ENCODE measurements at places on chromosomes 2 and 18.

GRCh38 chr2:235511187-235511661 lies 17.4 kb downstream of the AGAP1 start:
- peak; percentile 90 for DNase-seq

DNA sequence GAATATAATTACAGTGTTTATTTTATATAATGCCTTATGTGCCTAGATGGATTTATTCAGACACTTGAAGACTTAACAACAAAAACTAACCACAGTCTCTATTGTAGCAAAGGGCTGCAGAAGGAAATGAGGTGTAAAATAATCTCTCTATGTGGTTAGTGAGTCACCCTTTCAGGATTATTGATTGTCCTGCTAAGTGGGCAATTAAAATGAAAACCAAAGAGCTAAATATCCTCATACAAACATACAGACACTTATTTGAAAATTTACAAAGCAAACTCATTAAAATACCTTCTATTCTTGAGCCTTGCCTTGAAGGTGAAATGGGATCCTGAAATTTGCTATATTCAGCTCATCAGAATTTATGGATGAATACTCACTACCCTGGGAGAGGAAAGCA lies 27.7 kb upstream of the DCC start:
- DNase-seq, result no peak

- DNase-seq, result no peak
Measured at GRCh38 chr2:127545189-127545588, 9.7 kb downstream of the MYO7B start.

GRCh38 chr18:66752733-66753132 lies 148.8 kb upstream of the CDH19 start:
- DNase-seq, result no peak
